ENCODE measurements at places on chromosomes 5 and 9. TPM values are rescaled to one million over a fixed set of nuclear protein-coding genes. Genes with fewer than 3 reads are reported as not detected.

CARTPT gene
- total RNA-seq, result not detected

BTNL3 gene
- total RNA-seq, result not detected

CD72 gene
- 0.51 TPM for total RNA-seq

MAP3K1 gene
- 20.1 TPM for total RNA-seq

DNA sequence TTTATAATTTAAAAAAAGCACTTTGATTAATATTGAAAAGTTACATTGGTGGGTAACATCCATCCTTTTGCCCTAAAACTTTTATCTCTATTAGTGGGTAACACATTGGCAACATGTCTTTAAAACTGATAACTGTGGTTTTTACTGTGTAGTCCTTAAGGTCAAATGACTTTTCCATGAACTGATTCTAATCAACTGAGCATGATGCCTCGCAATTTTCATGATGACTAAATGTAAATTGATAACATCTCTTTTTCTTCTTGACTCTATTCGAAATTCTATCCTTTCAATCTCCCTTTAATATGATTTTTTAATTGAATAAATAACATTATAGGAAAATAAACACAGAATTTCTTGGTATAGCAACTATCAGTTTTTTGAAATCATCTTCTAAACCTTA, 6.3 kb upstream of the IL5 start:
- DNase-seq, result no peak

GRCh38 chr9:93038918-93039317, 19.6 kb upstream of the SUSD3 start:
- DNase-seq, result no peak

DNA sequence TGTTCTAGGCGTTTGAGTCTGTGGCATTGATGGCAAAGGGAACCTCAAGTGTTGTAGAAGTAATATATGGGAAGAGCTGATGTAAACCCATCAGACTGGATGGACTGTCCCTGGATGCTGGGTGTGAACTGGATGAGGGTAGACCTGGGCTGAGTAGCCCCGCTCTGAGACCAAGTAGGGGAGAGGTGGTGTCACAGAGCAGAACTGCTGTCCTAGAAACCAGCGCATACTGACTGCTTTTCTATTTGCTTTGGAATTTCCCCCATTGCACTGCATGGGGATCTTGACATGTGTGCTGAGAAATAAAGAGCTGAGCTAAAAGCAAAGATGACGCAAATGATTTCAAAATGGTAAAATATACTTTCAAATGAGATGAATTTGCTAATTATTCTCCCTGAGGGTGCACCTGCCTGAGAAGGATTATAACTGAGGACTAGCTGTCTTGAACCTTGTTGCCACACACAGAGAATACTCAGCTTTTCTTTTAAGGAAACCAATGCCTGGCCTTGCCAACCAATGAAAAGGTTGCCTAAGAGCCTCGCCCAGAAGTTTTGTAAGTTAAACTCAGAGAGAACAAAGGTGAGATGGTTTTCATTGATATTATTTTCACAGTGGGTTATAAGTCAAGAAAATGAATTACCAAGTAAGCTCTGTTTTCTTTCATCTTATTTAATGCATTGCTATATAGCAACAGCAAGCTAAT, 44.8 kb downstream of the NIM1K start:
- no peak for DNase-seq

GRCh38 chr9:127521919-127522304, 70.6 kb downstream of the LRSAM1 start:
- DNase-seq, result no peak

DNA sequence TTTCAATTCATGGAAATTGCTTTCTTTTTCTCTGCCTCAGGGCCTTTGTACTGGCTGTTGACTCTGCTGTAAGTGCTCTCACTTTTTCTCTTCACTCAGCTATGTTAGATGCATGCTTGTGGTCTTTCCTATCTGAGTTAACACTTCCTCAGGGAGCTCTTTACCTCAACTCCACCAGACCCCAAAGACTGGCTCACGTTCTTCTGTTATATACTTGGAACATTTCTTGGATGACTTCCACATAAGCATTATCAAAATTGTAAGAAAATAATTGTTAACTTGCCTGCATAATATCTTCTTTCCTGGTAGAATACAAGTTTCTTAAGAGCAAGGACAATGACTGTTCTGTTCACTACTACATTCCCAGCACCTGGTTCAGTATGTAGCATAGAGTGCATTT, 455.9 kb downstream of the EBF1 start:
- DNase-seq, result no peak

FGF10 gene
- total RNA-seq, result not detected

SLC6A19 gene
- not detected for total RNA-seq

POU4F3 gene
- 0.07 TPM for total RNA-seq

GRCh38 chr5:120055858-120056257, 408.2 kb upstream of the PRR16 start:
- peak; percentile 6 for DNase-seq

- no peak for DNase-seq
These were observed 92.9 kb upstream of the RASGRF2 start for GRCh38 chr5:80867233-80867632.

GRCh38 chr9:135081264-135081660, 6.2 kb upstream of the OLFM1 start:
- no peak for DNase-seq

TTC23L gene
- not detected for total RNA-seq

DNA sequence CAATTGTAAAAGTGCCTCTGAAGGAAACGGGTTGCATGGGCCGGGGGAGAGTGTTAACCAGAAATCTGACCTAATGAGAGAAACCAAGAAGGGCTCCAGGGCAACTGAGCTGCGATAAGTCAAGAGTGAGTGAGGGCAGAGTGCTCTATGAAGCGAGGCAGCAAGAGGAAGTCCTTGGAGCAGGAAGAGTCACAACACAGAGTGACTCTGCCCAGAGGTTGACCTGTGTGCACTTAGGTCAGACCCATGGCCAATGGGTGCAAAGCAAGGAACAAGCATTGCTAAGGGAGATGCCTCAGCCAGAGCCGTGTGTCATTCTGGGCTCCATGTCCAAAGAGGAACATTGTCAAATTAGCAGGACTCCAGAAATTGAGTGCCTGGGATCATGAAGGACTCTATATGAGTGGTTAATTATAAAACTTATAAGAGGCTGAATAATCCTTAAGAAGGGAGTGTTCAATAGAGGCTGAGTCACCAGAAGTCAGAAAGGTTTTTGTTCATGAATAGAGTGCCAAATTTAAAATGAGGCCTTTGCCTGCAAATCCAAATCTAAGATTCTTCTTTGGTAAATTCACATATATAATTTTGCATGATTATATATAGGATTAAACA, 438.5 kb downstream of the MED10 start:
- DNase-seq, result no peak

GRCh38 chr5:147412561-147412960, 97.3 kb downstream of the DPYSL3 start:
- no peak for DNase-seq

DNA sequence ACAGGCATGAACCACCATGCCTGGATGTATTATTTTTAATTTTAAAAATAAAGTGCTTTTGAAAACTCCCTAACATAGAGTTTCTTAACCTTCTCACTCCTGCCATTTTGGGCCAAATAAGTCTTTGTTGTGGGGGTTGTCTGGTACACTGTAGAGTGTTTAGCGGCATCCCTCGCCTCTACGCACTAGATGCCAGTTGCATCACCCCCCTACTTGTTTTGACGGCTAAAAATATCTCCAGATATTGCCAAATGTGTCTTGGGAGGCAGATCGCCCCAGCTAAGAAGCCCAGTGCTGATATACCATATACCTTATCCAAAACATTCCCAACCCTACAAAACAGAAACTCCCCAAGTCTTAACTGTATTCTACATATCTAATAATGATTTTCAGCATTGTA, 54.6 kb downstream of the SCAI start:
- no peak for DNase-seq

GRCh38 chr9:128762671-128763449, 8.9 kb downstream of the ZER1 start:
- no peak for DNase-seq

Measured in epithelial cell of proximal tubule (primary cell).